Putamen (tissue), 1 donor: ENCODE measurements at places on chromosomes 5 and 9.
A peak's percentile ranks its signal among the peaks of the same experiment; 100 is the strongest.

DNA sequence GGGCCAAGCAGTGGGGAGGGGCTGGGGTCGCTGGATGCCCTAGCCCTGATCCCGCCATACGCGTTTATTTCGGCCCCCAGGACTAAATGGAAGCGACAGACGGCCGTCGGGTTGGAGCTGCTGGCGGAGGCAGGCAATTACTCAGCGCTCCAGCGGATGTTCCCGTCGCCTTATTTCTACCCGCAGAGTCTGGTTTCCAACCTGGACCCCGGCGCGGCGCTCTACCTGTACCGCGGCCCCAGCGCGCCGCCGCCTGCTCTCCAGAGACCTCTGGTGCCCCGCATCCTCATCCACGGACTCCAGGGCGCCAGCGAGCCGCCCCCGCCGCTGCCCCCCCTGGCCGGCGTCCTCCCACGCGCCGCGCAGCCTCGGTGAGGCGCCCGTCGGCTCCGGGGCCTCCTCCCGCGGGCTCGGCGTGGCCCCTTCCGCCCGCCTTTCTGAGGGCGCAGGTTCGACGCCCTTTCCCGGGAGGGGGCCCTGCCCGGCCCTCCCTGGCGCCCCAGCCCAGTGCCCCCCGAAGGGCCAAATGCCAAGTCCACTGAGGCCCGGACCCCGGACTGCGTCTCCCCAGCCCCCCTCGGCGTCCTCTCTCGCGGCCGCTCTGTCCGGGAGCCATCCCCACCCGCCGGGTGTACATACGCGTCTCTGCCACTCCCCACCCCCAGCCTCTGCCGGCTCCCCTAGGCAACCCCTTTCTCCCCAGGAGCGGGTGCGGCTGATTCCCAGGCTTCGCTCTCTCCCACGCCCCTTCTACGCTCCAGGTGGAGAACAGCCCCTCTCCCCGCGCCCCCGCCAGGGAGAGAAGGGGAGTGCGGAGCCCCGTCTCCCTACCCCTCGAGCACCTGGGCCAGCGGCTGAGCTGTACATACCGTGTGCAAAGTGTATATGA, 7.0 kb downstream of the BARHL1 start:
- DNase-seq: no peak

GRCh38 chr9:92983984-92984589, 36.8 kb downstream of the FGD3 start:
- DNase-seq: no peak

DNA sequence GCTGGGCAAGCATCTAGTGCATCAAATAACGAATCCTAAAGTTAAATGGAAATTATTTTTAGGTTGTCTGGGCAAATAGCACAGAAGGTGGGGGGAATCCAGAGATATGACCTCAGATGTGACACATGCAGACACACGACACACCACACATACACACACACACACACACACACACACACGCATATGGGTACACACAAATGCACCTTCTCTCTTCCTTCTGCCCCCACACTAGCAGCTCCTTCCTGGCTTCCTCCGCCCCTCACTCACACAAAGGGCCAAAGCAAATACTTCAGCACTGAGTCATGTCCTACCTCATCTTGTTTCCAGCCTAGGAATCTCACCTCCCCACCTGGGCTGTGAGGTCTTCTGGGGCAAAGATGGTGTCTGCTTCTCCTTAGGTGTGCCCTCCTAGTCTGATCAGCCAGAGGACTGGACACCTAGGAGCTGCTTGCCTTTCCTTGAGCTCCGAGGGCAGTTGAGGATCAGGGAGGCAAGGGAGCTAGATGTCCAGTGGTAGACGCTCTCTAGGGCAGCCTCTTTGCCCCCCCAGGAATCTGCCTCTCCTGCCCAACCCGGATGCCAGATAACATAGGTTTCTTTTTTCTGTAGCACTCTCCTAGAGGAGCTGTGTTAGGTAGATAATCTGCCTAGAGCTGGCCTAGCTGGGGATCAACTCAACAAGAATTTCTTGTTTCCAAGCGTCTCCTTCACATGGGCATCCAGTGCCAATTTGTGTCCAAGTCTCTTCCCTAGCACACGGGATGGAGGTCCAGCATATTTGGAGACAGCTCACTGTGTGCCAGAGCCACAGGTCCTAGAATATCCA, 14.3 kb upstream of the JADE2 start:
- DNase-seq: no peak

- DNase-seq: no peak
Measured at GRCh38 chr5:17203329-17204132, 13.9 kb upstream of the BASP1 start.

- DNase-seq: no peak
Measured at GRCh38 chr5:109256486-109256885, 153.3 kb downstream of the PJA2 start.

DNA sequence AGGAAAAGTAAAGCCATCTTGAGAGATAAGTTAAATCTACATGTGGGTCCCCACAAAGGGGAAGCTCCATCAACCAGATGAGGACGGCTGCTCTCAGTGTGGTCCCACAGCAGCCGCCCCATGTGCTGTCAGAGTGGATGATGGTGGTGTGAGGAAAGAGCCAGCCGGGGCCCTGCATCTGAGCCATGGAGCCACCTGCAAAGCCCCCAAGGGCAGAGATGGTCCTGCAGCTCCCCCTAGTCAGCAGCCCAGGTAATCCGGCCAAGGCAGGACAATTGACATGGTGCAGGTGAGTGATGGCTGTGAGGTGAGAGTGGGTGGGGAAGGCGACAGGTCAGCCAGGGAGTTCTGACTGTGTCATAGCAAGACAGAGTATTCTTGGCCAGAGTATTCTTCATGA, 458.8 kb downstream of the ICE1 start:
- no peak for DNase-seq

DNA sequence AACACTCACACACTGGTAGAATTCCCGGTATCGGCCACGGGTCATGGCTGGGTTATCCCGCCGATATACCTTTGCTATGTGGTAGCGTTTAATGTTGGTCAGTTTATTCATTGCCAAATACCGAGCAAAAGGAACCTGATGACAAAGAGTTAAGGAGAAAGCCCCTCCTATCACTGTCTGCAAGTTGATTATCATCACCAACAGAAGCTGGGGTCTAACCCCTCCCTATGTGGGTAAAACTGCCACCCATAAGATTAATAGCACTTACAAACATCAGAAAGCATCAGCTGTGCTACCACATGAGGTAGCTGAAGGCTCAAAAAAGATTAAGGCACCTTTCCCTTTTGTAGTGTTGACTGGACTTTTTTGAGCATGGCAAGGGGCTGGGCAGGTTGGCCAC, 5.6 kb upstream of the DND1 start:
- DNase-seq: no peak

GRCh38 chr9:133760713-133761290, 22.6 kb upstream of the SARDH start:
- DNase-seq: no peak

DNA sequence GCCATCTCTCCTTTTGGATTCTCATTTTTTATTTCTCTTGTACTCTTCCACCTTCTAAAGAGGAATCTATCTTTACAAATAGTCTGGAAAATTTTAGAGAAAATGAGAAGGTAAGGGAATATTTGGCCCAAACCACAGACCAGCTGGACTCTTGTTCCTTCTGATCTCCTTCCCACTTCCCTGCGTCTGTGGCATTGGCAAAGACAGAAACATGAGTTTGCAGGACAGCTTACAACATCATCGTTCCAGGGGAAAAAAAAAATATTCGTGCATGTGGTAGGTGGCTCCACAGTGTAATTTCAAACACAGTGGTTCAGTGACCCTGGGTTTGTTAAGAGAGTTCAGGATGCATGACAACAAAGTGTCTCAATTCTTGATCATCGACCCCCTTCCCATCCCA, 755.0 kb downstream of the DNAH5 start:
- no peak for DNase-seq

GRCh38 chr5:158022837-158023236, 163.9 kb upstream of the CLINT1 start:
- DNase-seq: no peak

DNA sequence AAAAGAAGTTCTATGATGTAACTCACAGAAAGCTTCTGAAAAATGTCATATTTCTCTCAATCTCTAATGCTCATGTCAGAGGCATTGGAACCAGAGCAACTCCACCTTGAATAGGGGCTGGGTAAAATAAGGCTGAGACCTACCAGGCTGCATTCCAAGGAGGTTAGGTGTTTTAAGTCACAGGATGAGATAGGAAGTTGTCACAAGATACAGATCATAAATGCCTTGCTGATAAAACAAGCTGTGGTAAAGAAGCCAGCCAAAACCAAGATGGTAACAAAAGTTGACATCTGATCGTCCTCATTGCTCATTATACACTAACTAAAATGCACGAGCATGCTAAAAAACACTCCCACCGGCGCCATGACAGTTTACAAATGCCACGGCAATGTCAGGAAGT, 411.1 kb upstream of the GRIA1 start:
- DNase-seq: no peak

GRCh38 chr9:134690946-134691694, 49.5 kb downstream of the COL5A1 start:
- no peak for DNase-seq

GRCh38 chr9:130236436-130236985, 29.0 kb upstream of the HMCN2 start:
- DNase-seq: no peak

DNA sequence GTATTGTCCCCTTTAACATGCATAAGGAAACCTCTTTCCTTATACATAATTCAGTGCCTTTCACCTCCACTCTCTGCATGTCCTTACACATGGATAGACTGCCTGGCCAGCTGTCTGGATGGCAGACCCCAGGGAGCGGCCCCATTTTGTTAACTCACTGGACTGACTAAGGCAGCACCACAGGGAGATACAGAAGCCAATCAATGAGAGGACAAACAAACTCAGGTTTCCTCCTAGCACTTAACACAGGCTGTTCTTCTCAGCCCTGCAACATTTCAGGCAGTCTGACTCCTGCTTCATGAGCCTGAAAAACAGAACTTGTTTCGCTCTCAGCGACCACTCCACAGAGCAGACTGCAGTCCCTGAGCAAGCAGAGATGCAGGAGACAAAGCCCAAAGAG, 135.4 kb upstream of the RASEF start:
- no peak for DNase-seq

GRCh38 chr9:126304971-126305320, 21.7 kb upstream of the MVB12B start:
- DNase-seq: no peak

DNA sequence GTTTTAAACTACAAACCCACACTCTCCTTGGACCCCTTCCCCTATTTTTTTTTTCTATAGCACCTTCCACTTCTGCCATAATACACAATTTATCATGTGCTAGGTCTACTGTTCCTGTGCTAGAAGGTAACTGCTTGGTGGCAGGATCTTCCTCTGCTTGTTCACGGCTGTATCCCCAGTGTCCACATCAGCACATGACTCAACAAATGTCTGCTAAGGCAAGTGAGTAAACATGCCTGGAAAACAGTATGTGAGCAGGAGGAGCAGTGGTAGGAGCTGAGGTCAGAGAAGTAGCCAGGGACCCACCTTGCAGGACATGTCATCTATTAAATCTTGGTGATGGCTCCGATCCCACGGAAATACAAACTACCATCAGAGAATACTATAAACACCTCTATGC, 79.4 kb downstream of the AUH start:
- no peak for DNase-seq

- no peak for DNase-seq
Measured at GRCh38 chr9:131397100-131397790, 3.4 kb downstream of the PRRC2B start.

GRCh38 chr9:38007016-38007415, 62.0 kb downstream of the SHB start:
- no peak for DNase-seq

DNA sequence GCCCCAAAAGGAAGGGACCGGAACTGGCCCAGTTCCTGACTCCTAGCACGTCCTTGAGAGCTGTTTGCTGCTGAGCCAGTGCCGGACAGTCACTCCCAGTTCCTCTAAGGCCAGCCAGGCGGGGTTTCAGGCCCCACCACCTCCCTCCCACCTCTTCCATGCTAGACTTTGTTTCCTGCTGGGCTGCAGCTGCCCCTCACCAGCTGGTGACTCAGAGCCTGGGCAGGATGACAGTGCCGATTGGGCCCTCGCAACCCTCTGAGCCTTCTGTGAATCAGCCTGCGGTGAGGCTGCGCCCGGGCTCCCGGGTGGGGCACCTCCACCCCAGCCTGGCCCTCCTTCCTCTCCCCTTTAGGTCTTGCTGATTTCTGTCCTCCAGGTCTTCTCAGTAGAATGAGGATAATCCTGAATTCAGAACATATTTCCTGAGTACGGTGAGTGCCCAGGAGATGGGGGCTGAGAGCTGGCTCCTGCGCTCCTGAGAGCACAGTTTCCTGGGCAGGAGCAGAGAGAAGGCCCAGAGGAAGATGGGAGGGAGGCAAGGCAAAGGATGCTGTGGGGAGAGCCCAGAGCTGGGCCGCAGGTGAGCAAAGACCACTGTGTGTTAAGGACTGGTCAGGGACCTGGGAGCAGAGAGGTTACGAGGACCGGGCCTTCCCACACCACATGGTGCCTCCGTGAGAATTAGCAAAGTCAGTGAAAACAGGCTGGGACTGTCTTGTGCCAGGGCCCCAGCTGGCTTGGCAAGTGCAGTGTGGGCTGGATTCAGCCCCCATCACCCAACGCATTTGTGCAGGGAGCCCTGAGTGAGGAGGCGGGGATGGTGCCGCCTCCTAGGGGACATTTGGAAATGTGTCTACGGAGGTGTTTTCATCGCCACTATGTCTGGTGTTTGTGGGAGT, 32.9 kb upstream of the STXBP1 start:
- peak; percentile 62 for DNase-seq

GRCh38 chr9:91502475-91502874, 78.8 kb upstream of the NFIL3 start:
- no peak for DNase-seq

- no peak for DNase-seq
Measured at GRCh38 chr9:114138552-114138971, 16.8 kb upstream of the COL27A1 start.

GRCh38 chr9:69246629-69247028, 72.6 kb downstream of the TJP2 start:
- DNase-seq: no peak

DNA sequence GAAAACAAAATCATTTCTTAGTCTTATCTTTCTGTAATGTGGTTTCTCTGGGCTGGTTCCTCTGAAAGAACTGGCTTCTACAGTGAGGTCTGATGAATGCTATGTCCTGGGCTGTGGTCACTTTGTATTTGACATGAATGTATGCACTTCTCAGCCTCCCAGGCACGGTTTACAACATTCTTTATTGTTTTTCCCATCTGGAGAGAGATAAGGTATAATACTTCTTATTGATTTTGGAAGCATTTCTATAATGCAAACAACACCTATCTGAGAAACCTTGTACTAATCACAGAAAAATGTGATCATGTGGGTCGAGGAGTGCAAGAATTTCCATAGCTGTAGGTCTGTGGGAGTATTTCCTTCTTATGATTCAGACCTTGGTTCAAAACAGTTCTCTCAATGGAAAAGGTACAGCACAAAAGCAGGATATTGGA, 46.9 kb downstream of the ACTBL2 start:
- peak; percentile 23 for DNase-seq

GRCh38 chr5:84069608-84070179, 315.0 kb downstream of the EDIL3 start:
- DNase-seq: no peak

GRCh38 chr9:13735181-13735580, 455.7 kb upstream of the MPDZ start:
- no peak for DNase-seq
